Mesothelial cell of epicardium (in vitro differentiated cells): ENCODE measurements at places on chromosomes 3 and 15. TPM values are rescaled to one million over a fixed set of nuclear protein-coding genes. Genes with fewer than 3 reads are reported as not detected.

MB21D2 gene
- 8.5 to 9.4 TPM (median 9.1 TPM) in 3 replicates for total RNA-seq

DUT gene
- total RNA-seq: 78.7 to 81.2 TPM (median 79.7 TPM) in 3 replicates

MYO5A gene
- 13.7 to 15.3 TPM (median 14.4 TPM) in 3 replicates for total RNA-seq

KLHL25 gene
- total RNA-seq: 7.1 to 8.1 TPM (median 8.0 TPM) in 3 replicates

SLC28A1 gene
- total RNA-seq: 0.16 to 0.24 TPM (median 0.20 TPM) in 3 replicates

GJD2 gene
- not detected in 3 replicates for total RNA-seq

DNA sequence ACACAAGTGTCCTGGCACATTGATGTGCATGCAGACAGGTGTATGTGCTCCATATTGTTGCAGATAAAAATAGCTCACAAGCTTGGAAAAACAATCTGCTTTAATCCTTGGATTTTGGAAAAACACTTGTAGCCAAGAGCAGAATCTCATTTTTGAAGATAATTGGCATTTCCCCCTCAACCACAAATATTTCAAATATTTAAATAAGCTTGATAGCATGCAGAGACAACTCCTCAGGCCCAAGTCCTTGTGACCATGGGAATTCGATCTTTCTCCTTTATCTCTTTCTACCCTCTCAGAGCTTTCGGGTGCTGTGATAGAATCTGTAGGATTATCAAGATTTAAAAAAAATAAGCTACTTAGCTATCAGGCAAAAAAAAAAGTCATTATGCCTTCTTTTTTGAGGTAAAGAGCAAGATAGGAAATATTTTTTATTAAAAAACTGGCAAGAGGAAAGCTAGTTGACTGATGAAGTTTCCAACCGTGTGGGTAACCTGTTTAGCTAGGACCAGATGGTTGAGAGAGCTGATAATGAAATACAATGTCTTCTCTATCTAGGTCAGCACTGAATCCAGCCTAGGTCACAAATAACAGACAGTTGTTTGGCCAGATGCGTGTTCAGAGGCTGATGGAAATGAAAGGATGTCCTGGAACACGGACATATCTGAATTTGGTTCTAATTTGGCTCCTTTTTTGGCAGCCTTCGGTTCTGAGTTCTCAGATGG lies 54.9 kb upstream of the SNRK start:
- peaks cover 2% of the 10 kb centered on the region for H3K27me3 ChIP-seq
- H3K27ac ChIP-seq: peak overlapping the region; percentile 6
- H3K4me3 ChIP-seq: no peak overlapping the region
- DNase-seq: no peak

GRCh38 chr3:16200411-16200810 lies 25.9 kb downstream of the GALNT15 start:
- no peaks in the 10 kb centered on the region for H3K36me3 ChIP-seq
- no peak overlapping the region for H3K4me3 ChIP-seq
- H3K27me3 ChIP-seq: peaks cover 10% of the 10 kb centered on the region
- DNase-seq: no peak
- no peak overlapping the region for H3K27ac ChIP-seq
- H3K4me1 ChIP-seq: peaks cover 8% of the 10 kb centered on the region

DNA sequence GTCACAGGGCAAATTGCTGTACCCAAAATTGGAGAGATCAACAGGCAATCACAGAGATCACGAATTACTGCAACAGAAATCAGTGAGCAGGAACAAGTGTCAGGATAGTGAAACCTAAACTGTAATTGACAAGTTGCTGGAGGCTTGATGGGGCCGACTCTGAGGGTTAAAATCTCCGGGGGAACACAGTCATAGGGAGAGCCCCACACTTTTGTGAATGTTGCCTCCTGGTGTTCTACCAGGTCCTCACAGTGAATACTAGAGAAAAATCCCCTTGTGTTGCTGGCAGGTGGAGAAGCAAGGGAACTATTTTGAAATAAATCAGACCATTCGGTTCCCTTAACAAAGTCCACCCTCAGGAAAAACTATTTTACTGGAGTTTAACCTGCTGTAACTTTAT lies 697.5 kb upstream of the CBLB start:
- peaks cover 11% of the 10 kb centered on the region for H3K4me1 ChIP-seq
- H3K4me3 ChIP-seq: no peak overlapping the region
- H3K27ac ChIP-seq: no peak overlapping the region
- no peaks in the 10 kb centered on the region for H3K27me3 ChIP-seq
- DNase-seq: no peak

GRCh38 chr3:184801241-184801785 lies 10.7 kb upstream of the VPS8 start:
- H3K36me3 ChIP-seq: no peaks in the 10 kb centered on the region
- no peaks in the 10 kb centered on the region for H3K27me3 ChIP-seq
- no peak for DNase-seq
- H3K4me1 ChIP-seq: peaks cover 33% of the 10 kb centered on the region
- H3K4me3 ChIP-seq: no peak overlapping the region
- no peak overlapping the region for H3K27ac ChIP-seq

- H3K27me3 ChIP-seq: peaks cover 33% of the 10 kb centered on the region
- peak overlapping the region; percentile 41 for H3K27ac ChIP-seq
- peaks cover 46% of the 10 kb centered on the region for H3K4me1 ChIP-seq
- H3K4me3 ChIP-seq: no peak overlapping the region
- no peaks in the 10 kb centered on the region for H3K36me3 ChIP-seq
Observed at GRCh38 chr15:70474471-70475406, 288.6 kb downstream of the UACA start.

- peaks cover 2% of the 10 kb centered on the region for H3K27me3 ChIP-seq
- DNase-seq: no peak
- H3K4me1 ChIP-seq: peaks cover 10% of the 10 kb centered on the region
- no peak overlapping the region for H3K27ac ChIP-seq
- no peaks in the 10 kb centered on the region for H3K36me3 ChIP-seq
- no peak overlapping the region for H3K4me3 ChIP-seq
Observed at GRCh38 chr3:143707848-143708247, 140.4 kb downstream of the SLC9A9 start.

- DNase-seq: no peak
- peaks cover 11% of the 10 kb centered on the region for H3K36me3 ChIP-seq
- peaks cover 1% of the 10 kb centered on the region for H3K27me3 ChIP-seq
- H3K4me3 ChIP-seq: no peak overlapping the region
Observed at GRCh38 chr3:9222956-9223639, 26.3 kb downstream of the SRGAP3 start.

- H3K4me3 ChIP-seq: no peak overlapping the region
- H3K27ac ChIP-seq: no peak overlapping the region
- H3K4me1 ChIP-seq: peaks cover 7% of the 10 kb centered on the region
- H3K27me3 ChIP-seq: no peaks in the 10 kb centered on the region
- H3K36me3 ChIP-seq: no peaks in the 10 kb centered on the region
- no peak for DNase-seq
Observed at GRCh38 chr3:115790759-115791158, 167.4 kb downstream of the GAP43 start.

GRCh38 chr3:39362192-39362591 lies 21.0 kb upstream of the SLC25A38 start:
- H3K27me3 ChIP-seq: peaks cover 32% of the 10 kb centered on the region
- no peak overlapping the region for H3K4me3 ChIP-seq
- H3K36me3 ChIP-seq: no peaks in the 10 kb centered on the region
- DNase-seq: no peak
- no peak overlapping the region for H3K27ac ChIP-seq

DNA sequence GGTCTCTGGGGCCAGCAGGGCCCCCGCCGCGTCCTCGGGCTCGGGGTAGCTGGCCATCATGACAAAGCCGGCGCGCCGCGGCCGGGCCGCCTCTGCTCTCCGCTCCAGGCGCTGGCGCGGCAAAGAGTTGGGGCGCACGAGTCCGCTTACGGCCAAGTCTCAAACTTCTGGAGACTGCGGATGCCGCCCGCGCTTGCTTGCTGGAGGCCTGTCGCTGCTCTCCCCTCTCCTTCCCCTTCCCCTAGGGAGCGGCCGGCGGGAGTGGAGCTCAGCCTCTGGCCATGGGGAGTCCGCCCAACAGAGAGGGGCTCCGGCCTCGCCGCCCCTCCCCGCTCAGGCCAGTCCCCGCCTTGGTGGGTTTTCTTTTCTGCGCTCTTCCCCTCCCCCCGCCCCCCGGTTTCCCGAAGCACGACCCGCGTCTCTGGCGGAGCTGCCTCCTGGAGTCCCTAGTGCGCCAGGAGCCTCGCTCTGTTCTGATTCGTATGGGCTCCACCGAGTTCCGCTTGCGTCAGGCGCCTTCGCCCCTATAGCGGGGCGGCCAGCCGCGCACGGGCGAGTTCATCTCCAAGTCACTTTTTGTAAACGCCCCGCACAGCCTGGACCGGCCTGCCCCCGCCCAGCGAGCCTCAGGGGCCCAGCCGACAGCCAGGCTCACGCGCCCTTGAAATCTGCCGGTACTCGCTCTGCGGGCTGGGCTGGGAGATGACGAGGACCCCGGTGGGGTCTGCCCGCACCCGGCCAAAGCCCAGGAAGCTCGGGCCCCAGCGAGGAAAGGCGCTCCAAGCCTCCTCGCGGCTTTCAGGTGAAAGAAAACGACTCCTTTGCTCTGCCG lies at the start of the genes FOXL2 and FOXL2NB:
TSS of gene FOXL2 (minus strand) at position 475 of the 832 bp plus-strand sequence. CDS start at position 60, 415 bp downstream.
TSS of gene FOXL2NB (plus strand) at position 555 of the 832 bp plus-strand sequence. CDS start at position 703, 148 bp downstream.
- no peak within 1 kb of the TSS for H3K27ac ChIP-seq
- H3K4me1 ChIP-seq: peaks cover 15% of the 10 kb centered on the region
- H3K36me3 ChIP-seq: no peaks in the 10 kb centered on the region
- H3K27me3 ChIP-seq: peaks cover 94% of the 10 kb centered on the region

GRCh38 chr3:12515631-12516030 lies 29.7 kb downstream of the MKRN2OS start:
- H3K4me3 ChIP-seq: no peak overlapping the region
- no peaks in the 10 kb centered on the region for H3K27me3 ChIP-seq

GRCh38 chr3:82474711-82475110 lies 713.3 kb upstream of the GBE1 start:
- H3K27ac ChIP-seq: no peak overlapping the region
- DNase-seq: no peak
- no peak overlapping the region for H3K4me3 ChIP-seq
- H3K27me3 ChIP-seq: no peaks in the 10 kb centered on the region

DNA sequence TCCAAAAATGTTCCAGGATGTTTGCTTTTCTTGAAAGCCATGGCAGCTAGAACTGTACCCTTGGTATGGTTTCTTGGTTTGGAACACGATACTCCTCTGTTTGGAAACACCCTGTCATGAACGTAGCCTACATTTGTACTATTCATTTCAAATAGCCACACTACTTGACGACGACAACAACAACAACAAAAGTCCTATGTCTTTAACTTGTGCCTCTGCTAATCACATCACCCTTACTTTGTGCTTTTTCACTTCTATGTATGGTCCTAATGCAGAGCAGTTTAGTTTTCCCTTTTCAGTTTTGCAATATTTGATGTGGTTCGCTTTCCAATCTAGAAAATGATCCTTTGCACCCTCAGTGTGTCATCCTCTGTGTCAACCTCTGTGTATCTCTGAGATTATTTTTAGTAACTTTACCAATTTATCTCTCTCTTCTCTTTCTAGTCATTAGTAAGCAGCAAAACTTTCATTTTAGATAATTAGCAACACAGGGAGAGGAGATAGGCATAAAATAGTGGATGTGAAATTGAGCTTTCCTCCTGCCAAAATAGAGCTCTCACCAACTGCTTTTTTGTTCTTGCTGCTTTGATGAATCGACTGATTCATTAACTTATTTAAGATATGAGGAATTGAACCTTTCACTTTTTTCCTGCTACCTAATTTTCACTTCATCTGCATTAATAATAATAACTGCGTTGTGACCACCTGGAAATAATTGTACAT lies 44.1 kb upstream of the TP63 start:
- H3K4me1 ChIP-seq: peaks cover 2% of the 10 kb centered on the region
- H3K36me3 ChIP-seq: peaks cover 3% of the 10 kb centered on the region
- H3K27ac ChIP-seq: no peak overlapping the region
- H3K4me3 ChIP-seq: no peak overlapping the region
- no peaks in the 10 kb centered on the region for H3K27me3 ChIP-seq
- no peak for DNase-seq

GRCh38 chr3:71754610-71755253 lies 1.1 kb downstream of the GPR27 start:
- peaks cover 15% of the 10 kb centered on the region for H3K4me1 ChIP-seq
- no peak overlapping the region for H3K27ac ChIP-seq
- no peak for DNase-seq
- H3K27me3 ChIP-seq: peaks cover 71% of the 10 kb centered on the region
- peak overlapping the region; percentile 69 for H3K4me3 ChIP-seq

- DNase-seq: no peak
- no peak overlapping the region for H3K4me3 ChIP-seq
Observed at GRCh38 chr3:66816090-66816761, 181.9 kb upstream of the KBTBD8 start.

- peaks cover 45% of the 10 kb centered on the region for H3K36me3 ChIP-seq
- peaks cover 29% of the 10 kb centered on the region for H3K4me1 ChIP-seq
- H3K27ac ChIP-seq: peak overlapping the region; percentile 70
Observed at GRCh38 chr15:40992241-40992741, 39.0 kb downstream of the CHAC1 start.

GRCh38 chr3:143551761-143552160 lies 296.5 kb downstream of the SLC9A9 start:
- no peak overlapping the region for H3K4me3 ChIP-seq
- peaks cover 2% of the 10 kb centered on the region for H3K4me1 ChIP-seq
- H3K27me3 ChIP-seq: peaks cover 11% of the 10 kb centered on the region
- no peaks in the 10 kb centered on the region for H3K36me3 ChIP-seq

DNA sequence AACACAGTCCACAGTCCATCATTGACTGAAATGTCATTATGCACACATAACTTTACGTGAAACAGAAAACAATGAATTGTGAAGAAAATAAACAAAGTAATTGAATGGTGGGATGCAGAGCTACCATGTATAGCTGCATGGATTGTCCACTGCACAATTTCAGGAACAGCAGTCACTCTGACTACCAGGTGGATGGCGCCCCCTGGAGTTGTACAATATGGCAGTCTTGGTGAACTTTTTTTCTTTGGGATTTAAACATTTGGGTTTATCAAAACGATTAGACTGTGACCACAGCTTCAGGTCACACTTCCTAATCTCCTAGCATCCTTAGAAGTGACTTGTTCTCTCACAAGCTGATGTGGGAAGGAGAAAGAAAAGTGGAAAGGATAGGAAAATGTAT lies 48.9 kb upstream of the TCF12 start:
- no peaks in the 10 kb centered on the region for H3K36me3 ChIP-seq
- H3K27me3 ChIP-seq: no peaks in the 10 kb centered on the region
- no peak for DNase-seq

DNA sequence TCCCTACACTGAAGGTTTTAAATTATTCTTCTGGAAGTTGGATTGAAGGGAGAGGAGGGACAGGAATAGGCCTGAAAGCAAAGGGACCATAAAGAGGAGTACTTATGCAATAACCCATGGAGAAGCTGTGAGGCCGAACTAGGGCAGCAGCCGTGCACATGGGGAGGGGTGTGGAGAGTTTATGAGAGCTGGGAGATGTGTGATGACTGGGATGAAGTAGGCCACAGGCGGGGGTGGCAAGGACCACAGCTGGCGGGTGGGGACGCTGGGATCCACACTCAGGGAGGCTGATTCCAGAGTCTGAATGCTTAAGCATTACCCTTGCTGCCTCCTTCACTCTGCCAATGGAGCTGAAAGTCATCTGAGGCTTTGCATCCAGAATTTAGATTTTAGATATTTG lies 123.8 kb downstream of the ARNT2 start:
- no peak overlapping the region for H3K4me3 ChIP-seq
- peaks cover 2% of the 10 kb centered on the region for H3K4me1 ChIP-seq
- no peak overlapping the region for H3K27ac ChIP-seq
- peaks cover 13% of the 10 kb centered on the region for H3K36me3 ChIP-seq
